ENCODE measurements at places on chromosomes 4 and X.
A peak's percentile ranks its signal among the peaks of the same experiment; 100 is the strongest.

DNA sequence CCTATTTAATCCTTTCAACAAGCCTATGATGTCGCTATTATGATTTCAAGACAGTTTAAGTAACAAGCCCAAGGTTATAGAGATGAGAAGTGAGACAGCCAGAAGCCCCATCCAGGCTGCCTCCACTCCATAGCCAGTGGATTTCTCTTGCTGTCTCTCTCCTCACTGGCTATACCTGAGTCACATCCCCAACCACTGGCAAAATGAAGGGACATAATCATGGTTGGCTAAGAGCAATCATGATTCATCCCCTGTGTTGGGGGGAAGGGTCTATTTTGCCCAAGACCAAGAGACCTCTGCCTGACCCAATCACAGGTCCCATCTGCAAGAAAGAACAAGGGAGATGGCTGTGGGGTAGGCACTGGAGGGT is 334.9 kb upstream of the GATB start:
- DNase-seq: no peak

GRCh38 chrX:139875841-139876240 is 57.0 kb downstream of the ATP11C start:
- DNase-seq: no peak

- no peak for DNase-seq
Measured at GRCh38 chr4:80079255-80079923, 6.4 kb upstream of the ANTXR2 start.

DNA sequence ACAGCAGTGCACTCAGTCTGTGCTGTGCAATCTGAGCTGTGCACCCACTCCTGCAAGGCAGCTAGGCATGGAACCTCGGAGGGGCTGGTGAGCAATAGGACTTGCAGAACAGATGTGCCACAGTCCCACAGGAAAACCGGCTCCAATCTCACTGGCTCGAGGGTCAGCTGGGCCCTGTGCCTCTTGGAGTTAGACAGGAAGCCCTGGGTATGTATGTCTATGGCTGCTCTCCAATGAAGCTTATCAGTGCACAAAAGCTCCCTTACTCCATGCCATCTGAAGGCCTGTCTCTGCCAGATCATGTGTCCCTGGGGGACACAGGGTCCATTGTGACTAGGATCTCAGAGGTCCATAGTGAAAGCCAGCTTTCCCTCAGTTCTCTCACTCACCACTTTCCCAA is 335.8 kb downstream of the SH3BGRL start:
- DNase-seq: no peak

GRCh38 chrX:131821945-131822622 is 201.0 kb upstream of the STK26 start:
- peak; percentile 53 for DNase-seq

DNA sequence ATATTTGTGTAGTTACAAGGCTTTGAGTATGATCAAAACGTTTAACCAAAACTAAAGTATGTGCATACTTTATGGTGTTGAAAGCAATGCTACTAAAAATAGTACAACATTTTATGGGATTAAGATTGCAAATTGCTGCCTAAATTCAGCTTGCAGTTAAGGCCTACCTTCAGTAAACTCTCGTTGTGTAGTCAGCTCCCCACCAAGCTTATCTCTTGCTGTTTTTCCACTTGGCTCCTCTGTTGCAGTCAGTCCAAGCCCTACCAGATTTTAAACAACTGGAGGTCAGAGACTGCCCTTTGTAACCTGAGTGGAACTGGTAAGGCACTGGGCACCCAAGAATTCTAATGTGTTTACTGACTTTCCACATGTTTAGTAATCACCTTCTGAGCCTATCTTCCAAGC is 25.7 kb downstream of the AFF1 start:
- DNase-seq: no peak

DNA sequence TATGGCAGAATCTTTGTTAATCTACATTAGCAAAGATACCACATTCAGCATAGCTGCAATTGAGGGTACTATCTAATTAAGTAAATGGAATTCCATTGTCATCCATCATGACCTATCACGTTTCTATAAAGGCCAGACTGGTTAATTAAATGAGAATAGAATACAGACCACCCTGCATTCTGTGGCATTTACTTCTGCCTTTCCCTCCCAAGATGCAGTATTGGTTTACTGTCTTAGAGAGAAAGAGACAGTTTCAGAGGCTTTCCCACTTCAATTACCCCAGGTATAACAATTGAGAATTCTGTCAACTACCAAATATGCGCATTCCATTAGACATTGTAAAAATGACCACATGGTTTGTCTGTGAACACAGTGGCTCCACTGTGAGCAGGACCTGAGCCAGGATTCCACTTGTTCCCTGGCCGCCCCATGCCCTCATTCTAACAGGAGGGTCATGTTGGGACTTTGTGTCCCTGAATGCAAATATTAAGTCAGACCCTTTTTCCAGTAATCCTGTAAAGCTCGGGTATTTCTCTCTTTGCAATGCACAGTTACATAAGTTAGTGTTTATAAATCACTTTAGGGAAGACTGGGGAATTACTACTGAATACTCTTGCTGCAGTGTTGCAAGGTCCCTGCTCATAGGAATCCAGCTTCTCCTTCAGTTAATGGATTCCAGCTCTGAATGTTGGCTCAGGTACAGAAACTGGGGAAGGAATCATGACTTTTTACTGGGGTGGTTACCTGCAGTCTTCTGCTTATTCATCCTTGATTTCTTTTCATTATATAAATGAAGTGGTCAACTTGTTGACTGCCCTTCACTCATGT is 261.0 kb downstream of the PDGFC start:
- no peak for DNase-seq

DNA sequence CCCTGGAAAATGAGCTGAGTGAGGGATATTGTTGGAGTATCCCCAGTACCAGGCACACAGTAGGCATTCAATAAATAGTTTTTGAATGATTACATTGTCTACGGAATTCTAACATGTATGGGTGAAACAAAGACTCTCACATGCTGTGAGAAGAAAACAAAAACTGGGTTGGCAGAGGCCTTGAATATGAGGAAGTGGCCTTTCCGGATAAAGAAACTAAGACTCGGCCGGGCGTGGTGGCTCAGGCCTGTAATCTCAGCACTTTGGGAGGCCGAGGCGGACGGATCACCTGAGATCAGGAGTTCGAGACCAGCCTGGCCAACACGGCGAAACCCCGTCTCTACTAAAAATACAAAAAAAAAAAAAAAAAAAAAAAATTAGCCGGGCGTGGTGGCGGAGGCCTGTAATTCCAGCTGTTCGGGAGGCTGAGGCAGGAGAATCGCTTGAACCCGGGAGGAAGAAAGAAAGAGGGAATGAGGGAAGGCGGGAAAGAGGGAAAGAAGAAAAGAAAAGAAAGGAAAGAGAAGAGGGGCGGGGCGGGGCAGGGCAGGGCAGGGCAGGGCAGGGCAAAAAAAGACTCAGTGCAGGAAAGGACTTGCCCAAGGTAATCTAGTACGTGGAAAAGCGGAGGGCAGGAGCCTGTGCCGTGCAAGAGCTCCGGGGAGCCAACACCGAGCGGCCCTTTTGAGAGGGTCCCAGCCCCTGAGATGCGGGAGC is 689 bp upstream of the TMA16 start:
- DNase-seq: no peak

DNA sequence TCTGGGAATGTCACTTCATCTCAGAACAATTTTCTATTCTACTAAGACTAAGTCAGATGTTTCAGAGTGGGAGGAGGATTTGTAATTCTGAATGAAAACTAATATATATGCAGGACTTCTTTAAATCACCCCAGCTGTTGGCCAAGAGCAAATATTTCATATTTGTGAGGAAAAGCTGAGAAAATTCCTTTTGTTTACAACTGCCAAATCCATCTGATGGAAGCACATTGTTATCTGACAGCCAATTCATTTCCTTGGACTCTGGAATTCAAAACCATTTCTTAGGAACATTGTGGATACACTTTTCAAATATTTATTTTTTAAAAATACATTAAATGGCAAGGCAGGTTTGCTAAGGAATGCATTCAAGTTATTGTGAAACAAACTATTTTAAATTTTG is 8.0 kb downstream of the SLIT2 start:
- DNase-seq: no peak

- no peak for DNase-seq
Measured at GRCh38 chr4:81896936-81897335, 425.2 kb upstream of the RASGEF1B start.

GRCh38 chrX:39805022-39805421 is 292.7 kb downstream of the BCOR start:
- no peak for DNase-seq

All from NCI-H748 treated with DMSO at 0.1 percent for 48 hours (cell line).